ENCODE measurements at places on chromosomes 3 and 15.

DNA sequence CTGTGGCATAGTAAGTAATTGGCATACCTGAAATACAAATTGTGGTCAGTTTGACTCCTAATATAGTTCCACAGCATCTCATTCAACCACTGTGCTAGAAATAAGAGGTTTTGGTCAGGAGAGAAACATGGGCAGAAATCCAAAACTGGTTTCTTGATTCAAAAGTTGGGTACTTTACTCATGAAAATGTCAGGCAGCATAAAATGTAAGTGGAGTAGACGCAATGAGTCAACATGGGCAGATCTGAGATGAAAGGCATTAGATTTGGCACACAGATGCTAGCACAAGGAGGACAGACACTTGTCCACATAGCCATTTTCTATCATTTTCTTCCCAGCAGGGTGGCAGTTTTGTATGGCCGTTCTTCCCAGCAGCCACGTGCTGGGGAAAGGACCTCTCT is 255.8 kb upstream of the CDIN1 start:
- DNase-seq: no peak

DNA sequence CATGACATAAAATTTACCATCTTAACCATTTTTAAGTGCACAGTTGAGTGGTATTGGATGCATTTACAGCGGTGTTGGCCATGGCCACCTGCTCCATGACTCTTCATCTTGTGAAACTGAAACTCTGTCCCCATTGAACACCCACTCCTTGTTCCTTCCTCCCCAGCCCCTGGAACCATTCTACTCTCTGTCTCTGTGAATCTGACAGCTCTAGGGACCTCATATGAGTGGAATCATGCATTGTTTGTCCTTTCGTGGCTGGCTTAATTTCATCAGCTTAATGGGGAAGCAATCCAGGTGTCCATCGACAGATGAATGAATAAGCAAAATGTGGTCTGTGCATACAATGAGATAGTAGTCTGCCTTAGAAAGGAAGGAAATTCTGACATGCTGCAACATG is 42.5 kb downstream of the PLXNA1 start:
- no peak for DNase-seq

DNA sequence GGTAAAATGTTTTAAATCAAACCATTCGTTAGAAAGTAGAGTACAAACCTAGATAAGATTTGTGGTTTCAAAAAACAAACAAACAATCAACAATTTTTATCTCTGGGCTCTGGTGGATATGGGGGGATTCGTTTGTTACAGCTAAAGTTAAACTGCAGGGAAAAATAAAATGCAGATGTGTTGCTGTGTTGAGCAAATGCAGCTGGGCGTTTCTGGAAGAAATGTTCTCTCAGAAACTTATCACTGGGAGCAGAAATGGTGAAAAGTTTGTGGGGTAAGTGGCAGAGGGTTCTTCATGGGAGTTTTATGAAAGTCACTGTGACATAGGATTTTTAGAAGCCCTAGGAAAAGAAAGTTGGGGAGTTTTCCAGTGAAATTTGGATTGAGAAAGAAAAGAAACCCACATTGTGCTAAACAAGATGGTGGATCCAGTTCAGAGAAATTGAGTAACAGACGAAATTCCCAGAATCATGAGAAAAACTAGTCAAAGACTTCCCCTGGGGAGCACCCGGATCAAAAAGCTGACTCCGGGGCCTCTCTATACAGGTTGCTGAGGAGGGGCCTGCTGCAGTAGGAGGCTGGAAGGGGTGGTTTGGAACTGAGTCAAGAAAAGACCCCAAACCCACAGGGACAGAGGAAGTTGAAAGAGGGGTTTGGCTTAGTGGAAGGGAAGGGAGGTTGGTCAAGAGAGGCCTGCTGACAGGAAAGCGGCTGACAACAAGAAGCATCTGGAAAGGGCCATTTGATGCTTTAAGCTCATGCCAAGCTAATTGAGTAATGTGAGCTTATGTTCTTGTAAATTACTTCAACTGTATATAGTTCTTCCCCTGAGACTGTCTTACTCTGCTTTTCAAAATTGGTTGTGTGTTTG is 108.7 kb downstream of the RARB start:
- no peak for DNase-seq

DNA sequence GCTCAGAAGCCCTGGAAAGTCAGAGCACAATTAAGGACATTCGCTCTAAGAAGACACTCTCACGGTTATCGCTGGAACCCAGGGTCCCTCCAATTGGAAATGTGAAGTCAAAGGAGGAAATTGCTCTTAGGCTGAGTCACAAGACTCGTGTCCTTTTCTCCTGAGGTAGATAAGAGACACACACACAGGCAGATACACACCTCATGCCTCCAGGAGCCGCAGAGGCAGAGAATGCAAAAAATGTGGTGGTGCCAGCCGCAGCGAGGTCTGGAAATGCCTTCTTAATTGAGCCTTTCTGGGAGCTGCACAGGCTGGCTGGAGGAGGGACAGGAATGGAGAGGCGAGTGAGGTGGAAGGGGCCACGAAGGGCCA is 189.3 kb downstream of the OPA1 start:
- DNase-seq: no peak

DNA sequence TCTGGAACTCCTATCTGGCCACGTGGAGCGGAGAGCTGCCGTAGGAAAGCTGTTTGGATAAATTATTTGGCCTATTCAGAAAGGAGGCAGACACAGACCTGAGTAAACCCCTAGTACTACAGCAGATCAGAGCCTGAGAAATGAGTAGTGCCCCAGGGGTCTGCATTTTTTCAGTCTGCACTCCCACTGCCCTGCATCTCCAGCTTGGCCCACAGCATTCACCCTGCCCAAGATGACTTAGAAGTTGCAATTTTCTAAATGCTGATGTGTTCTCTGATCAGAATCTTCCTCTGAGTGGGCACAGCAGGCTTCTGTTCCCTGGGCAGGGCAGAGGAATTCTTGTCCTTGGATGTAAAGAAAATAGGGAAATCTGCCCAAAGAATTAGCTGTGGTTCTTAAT is 55.1 kb upstream of the PIK3CB start:
- no peak for DNase-seq

GRCh38 chr3:16587047-16587680 is 18.1 kb downstream of the DAZL start:
- DNase-seq: no peak

- DNase-seq: no peak
These were observed 162.5 kb downstream of the FMN1 start for GRCh38 chr15:33032053-33032452.

GRCh38 chr3:99023590-99024192 is 122.2 kb upstream of the DCBLD2 start:
- DNase-seq: no peak

GRCh38 chr3:116445311-116445841 is at the start of gene LSAMP:
LSAMP (minus strand) TSS chr3:116445487.
- no peak for DNase-seq

GRCh38 chr3:58246148-58247047 is 8.8 kb downstream of the ABHD6 start:
- no peak for DNase-seq

DNA sequence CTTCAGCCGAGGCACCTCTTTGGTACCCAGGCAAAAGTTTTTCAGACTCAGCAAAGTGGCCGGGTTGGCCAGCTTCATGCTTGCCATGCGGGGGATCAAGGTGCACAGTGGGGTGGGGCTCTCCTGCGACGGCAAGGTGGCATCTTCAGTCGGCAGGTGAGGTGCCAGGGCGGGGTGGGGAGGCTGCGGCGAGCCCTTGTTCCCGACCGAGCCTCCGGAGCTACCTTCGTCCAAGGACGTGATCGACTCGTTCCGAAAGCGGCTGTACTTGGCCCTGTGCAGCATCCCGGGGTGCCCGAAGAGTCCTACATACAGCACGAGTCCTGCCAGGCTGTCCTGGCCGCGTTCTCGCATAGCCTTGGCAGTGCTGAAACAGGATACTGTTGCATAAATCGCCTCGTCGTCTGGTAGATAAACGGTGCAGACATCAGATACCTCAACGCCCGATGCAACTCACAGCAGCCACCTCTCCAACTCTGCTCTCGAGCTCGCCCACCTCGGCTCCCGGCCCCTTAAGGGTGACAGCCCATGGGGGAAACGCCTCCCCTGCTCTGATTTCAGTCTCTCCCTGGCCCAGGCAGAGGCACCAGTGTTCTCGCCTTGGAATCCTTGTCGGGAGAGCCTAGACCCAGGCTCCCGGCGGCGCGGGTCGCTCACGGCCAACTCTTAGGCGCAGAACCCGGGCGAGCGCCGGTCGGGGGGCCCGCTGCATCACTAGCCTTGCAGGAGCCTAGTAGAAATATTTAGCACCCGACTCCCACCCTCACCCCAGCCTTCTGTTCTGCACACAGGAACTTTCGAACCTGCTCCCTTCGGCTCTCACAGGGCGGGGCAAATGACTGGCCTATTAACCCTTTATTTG is 826 bp downstream of the SHC4 start:
- no peak for DNase-seq

GRCh38 chr3:153978006-153978405 is 143.2 kb upstream of the ARHGEF26 start:
- DNase-seq: no peak

- no peak for DNase-seq
These were observed 1.5 kb upstream of the ITIH3 start for GRCh38 chr3:52792961-52793695.

DNA sequence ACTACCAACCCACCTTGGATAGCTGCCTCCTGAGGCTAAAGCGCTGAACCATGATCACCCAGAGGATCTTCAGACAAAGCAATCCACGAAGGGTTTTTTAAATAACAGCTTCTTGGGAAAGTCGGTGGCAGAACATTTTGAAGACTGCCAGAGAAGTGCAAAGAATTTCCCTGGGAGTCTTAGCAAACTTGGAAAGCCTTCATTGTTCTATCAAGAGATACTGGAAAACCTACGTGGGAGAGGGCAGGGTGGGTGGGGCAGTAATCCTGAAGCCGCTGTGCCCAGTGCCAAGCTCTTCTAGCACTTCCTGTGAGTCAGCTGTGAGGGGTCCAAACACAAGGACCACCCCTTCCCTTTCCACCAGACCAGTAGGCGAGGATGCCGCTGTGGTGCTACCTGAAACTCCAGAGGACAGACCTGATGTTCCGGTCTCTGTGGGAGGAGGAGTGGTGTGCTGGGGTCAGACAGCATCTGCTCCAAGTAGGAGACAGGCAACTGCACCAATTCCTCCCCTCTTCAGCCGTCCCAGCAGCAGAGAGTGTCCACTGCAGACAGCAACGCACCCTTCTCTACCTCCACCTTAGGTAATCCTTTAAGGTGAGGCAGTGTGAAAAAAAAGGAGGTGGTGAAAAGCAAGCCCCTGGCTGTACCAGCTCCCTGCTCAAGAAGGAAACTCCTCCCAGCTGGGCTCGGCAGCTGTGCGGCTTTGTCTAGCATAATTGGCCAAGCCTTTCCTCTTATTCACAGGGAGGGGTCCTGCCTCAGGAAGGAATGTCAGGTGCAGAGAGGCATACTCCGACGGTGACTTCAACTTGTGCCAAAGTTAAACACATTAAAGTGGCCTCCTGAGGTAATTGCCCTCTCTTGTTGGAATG is 99.0 kb downstream of the TMCC1 start:
- no peak for DNase-seq

DNA sequence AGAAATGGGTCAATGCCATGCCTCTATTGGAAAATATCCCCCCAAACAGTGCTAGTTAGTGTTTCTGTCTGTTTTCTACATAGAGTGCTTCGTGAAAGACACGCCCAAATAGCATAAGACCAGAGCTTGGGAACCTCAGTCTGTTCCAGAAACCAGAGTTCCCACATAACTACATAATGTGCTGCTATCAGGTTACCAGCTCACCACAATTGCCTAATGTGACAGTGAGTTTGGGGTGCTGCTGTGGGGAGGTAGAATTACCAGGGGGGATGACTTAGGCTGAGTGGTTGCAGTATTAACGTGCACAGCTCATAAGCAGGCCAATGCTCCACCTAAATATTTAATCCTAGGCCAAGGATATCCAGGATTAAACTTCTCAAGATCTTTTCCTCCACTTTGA is 39.2 kb downstream of the DUT start:
- DNase-seq: no peak

DNA sequence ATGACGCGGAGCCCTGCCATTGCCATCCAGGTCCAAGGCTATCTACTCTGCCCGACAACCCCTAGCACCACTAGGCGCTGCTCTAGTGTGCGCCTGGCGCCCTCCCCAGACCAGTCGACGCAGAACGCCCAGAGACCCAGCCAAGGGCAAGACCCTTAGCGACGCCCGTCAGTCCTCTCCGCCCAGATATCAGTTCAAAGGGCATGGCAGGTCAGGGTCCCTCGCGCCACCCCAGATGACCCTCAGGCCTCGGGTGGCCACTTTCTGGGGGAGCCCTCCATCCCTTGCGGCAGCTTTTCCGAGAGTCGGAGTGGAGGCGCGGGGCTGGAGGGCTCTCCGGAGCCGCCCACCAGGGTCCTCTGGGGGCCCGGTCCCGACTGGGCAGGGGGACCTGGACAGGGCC is 371 bp upstream of the CLSTN2 start:
- no peak for DNase-seq

DNA sequence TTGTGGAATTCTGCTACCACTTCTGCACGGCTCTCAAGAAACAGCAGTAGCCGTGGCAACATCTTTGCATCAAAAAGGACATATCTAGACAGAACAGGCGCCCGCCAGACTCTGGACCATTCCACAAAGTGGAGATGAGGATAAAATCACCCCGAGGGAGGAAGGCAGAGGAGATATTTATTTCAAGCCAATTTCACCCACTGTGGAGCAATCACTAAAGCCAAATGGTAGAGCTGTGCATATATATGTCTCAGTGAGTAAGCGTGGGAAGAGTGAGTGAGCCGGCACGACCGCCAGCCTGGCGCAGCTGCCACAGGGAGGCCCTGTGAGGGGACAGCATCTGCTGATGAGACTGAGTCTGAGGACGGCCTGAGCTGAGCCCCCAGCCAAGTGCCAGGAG is 111.3 kb downstream of the MEGF11 start:
- DNase-seq: no peak

- DNase-seq: no peak
These were observed 32.2 kb downstream of the BDH1 start for GRCh38 chr3:197523526-197523925.

DNA sequence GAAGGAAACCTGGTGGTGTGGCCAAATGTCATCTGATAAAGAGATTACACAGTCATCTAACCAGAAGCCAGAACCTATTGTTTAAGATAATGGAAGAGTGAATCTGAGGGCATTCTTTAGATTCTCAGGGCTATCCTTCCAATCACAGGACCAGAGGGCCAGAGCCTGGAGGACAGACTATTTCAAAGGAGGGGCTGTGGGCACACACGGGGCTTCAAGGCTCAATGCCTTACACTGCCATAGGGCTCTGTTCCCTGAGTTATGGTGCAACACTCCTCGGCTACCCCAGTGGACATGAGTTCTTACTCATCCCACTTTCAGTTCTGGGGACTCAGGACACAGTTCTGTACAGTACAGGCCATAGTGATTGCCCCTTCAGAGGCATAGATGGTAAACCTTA is 343.9 kb upstream of the ALCAM start:
- no peak for DNase-seq

Measured in stimulated activated CD4-positive, alpha-beta T cell treated with anti-CD3 and anti-CD28 coated beads, Interleukin-4, amount 100 ng/mL, for 24 hours (primary cell).